ENCODE measurements at places on chromosomes 3 and 15. TPM values are rescaled to one million over a fixed set of nuclear protein-coding genes. Genes with fewer than 3 reads are reported as not detected.
A peak's percentile ranks its signal among the peaks of the same experiment; 100 is the strongest.

CFAP92 gene
- 0.66 TPM for total RNA-seq

DNA sequence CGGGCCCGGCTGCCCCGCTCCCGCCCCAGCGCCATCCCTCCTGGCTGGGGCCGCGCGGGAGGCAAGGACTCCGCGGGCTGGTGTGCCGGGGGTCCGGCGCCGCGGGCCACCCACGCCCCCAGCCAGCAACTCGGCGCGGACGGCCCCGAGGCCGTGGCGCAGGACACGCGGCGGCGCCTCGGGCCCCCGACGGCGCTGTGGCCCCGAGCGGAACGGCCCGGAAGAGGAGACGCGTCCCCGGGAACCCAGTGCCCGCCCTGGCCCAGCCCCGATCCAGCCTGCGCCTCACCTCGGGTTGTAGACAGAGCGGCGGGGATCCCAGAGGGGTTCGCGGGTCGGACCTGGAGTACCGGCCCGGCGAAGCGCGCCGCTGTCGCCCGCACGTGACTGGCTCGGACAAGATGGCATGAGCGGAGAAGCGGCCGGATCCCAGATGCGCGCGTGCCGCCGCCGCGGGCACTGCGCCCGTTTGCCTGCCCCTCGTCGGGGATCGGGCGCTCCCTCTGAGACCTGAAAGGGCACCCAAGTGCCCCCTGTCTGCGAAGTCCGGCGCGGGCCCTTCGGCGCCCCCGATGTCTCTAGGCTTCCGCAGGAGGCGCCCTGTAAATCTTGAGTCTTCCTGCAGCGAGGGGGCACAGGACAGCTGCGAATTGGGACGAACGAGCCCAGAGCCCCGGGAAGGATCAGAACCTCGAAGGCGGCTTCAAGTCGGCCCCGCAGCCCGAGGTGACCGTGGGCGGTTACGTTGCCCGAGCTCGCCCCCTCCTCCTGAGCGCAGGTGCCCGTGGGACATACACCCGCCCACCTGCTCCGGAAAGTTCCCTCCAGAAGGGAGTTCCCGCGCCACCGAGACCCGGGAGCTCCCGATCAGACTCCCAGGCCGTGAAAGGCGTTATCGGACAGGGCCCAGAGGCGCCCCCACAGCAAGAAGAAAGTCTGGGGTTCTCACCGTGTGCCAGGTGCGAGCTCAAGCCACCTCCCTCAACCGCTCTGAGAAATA is 598 bp upstream of the SFMBT1 start:
- DNase-seq = peak; percentile 30

ANKRD34C gene
- not detected for total RNA-seq

- DNase-seq = no peak
Observed at GRCh38 chr15:95511671-95512070, 818.8 kb upstream of the NR2F2 start.
